Immature natural killer cell (primary cell): ENCODE measurements at places on chromosomes 11 and 22. TPM values are rescaled to one million over a fixed set of nuclear protein-coding genes. Genes with fewer than 3 reads are reported as not detected.

Gene TRIM34
- 18.8 TPM for polyA plus RNA-seq

- no peak for DNase-seq
- peaks cover 11% of the 10 kb centered on the region for H3K27me3 ChIP-seq
- no peak overlapping the region for H3K4me3 ChIP-seq
Measured at GRCh38 chr11:118102721-118103261, 16.0 kb upstream of the SMIM35 start.

- peaks cover 2% of the 10 kb centered on the region for H3K27me3 ChIP-seq
- no peaks in the 10 kb centered on the region for H3K36me3 ChIP-seq
- DNase-seq = no peak
Measured at GRCh38 chr11:29916040-29916439, 100.8 kb downstream of the KCNA4 start.

DNA sequence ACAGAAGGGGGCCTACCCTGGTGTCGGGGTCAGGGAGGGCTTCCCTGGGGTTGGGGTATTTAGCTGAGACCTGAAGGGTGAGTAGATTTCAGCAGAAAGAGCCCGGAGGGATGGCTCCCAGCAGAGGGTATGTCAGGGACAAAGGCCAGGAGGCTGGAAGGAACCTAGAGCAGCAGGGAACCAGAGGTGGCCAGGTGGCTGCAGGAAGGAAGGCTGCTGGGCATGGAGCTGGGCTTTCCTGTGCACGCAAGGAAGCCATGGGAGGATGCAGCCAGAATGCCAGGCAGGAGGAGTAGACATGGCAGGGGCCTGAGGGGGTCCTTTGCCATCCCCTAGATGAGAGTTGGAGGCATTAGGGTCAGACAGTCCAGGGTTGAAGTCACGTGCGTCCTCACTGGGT lies 27.4 kb upstream of the RELT start:
- no peaks in the 10 kb centered on the region for H3K4me1 ChIP-seq
- DNase-seq = no peak
- no peaks in the 10 kb centered on the region for H3K36me3 ChIP-seq
